NCI-H2171 treated with DMSO at 0.1 percent for 48 hours (cell line): ENCODE measurements at places on chromosomes 3 and 15.

DNA sequence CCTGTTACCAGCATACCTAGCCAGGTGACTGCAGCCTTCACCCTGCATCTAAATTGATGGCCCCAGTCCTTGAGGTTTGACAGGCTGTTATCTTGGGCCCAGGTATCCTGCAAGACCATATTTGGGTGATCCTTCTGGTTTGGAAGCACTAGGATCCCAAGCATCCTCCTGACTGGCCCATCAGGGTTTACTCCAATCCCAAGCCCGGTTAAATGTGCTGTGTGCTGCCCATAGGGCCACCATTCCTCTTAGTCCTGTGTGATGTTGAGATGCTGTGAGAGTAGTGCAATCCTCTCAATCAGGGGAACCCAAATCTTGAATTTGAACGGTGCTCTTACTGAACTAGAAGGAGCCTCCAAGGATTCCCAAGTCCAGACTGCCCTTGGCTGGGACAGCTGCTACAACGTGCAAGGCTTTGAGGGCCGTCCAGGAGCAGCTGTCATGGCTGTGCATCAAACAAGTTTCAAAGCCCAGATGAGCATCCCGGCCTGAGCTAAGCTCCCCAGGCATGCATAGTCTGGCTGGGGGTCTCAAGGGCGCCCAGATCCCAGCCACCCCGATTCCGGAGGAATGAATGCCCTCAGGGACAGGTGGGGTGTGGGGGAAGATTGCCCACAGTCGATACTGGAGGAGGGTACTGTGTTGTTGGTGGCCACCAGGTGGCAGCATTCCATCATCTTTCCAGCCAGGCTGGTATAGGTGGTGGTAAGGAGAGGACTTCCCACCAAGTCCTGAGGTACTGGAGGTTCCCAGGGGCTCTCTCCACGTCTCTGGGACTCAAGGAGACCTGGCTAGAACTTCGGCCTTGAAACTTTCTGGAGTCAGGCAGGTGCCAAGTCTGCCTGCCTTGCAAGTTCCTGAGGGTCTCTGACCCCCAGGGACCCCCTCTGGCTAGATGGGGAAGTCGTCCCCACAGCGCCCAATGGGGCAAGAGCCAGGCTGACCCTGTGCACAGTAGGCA is 32.6 kb downstream of the RBM5 start:
- DNase-seq = peak; percentile 60

GRCh38 chr3:133301731-133302130 is 98.1 kb upstream of the BFSP2 start:
- DNase-seq = no peak

DNA sequence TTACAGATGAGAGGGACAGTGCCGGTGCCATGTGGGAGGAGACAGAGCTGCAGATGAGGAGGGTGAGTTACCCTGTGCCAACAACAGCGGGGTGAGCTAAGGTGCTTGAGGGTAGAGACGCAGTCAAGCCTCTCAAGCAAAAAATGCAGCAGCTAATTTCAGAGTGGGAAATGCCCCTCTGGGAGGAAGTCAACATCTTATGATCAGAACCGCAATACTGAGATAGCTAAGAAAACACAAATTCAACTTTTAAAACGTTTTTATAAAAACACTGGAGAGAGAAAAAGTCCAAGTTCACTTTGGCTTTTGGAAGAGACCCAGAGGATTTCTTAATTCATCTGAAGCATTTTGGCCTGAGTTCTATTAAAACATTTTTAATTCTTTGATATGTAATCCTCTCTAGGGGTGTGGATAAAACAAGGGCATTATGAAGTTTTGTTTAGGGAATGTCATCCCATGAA is 319.2 kb downstream of the SLC9A9 start:
- no peak for DNase-seq

GRCh38 chr3:39019299-39019698 is 32.4 kb downstream of the SCN11A start:
- no peak for DNase-seq
